ENCODE measurements at places on chromosomes 2 and 18. TPM values are rescaled to one million over a fixed set of nuclear protein-coding genes. Genes with fewer than 3 reads are reported as not detected.

SCYGR4 gene
- not detected for total RNA-seq

KIF5C gene
- total RNA-seq = 0.26 TPM

SLC16A14 gene
- total RNA-seq = 6.1 TPM

DOK6 gene
- 9.0 TPM for total RNA-seq
